ENCODE measurements at places on chromosomes 5 and 9.

- DNase-seq: no peak
Observed at GRCh38 chr5:9547122-9547947, 1.5 kb upstream of the SEMA5A start.

DNA sequence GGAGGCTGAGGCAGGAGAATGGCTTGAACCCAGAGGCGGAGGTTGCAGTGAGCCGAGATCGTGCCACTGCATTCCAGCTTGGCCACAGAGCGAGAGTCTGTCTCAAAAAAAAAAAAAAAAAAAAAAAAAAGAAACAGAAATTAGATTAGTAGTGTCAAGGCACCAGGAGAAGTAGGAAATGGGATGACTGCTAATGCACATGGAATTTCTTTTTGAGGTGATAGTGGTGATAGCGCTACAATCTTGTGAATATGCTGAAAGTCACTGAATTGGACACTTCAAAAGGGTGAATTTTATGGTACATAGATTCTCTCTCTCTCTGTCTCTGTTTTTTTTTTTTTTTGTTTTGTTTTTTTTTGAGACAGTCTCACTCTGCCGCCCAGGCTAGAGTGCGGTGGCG, 42.1 kb upstream of the SUB1 start:
- DNase-seq: no peak

DNA sequence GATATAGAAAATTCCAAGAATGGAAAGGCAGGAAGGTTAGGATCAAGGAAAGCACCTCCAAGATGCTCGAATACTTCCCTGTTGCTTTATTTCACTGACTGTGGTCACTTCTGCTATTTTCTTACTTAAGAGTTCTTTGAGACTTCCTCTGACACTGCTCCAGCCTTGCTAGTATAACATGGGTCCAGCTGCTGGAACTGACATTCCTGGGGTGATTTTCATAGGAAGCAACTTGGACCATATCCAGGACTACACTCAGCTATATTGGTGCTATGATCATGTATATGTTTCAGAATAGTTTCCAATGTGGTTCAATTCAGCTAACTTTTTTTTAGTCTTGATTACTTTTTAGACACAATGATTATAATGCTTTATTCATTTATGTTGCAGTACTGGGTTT, 81.6 kb upstream of the CKMT2 start:
- no peak for DNase-seq

DNA sequence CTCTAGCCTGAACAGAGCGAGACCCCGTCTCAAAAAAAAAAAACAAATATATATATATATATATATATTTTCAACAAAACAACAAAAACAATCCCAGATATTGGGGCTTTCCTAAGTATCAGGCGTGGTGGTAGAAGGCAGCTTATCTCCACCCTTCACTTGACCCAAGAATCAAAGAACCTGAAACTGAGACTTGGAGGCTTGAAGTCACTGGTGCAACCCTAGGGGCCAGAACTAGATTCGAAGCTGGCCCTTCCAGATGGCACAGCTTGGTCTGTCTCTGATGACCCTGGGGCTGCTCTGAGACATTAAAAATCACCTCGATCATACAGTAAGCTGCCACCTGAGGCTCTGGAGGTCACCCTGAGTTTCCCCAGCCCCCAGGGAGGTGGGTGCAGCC, 1.3 kb upstream of the KCNMB1 start:
- DNase-seq: no peak

- DNase-seq: no peak
Observed at GRCh38 chr5:168446983-168447619, 39.2 kb upstream of the RARS1 start.

DNA sequence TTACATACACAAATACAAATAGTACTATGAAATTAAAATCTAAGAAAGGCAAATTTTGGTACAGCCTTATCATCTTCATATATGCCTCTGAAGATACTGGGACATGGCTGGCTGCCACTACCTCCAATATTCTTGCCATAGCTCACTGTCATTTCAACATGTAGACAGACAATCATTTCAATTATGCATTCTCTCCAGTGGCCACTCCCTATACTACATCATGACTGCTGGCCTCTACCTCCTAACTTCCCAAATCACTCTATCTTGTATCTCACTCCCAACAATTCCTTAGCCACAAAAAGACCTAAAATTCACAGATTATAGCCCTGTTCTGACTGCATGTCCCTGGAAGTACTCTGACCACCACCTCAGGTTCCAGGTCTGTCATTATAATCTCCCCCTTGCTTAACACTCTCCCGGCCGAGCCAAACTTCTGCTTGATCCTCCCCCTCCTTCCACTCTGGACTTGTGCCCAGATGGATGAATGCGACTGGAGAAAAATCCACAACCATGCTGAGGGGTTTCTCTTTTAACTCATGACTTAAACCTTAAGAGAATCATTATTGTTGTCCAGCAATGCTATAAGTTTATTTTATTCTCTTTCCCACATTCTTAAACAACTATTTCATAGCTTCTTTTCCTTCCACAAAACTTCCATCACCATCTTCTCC, 225.3 kb upstream of the TLE4 start:
- no peak for DNase-seq

GRCh38 chr5:55918087-55919035, 67.2 kb downstream of the IL31RA start:
- DNase-seq: no peak

DNA sequence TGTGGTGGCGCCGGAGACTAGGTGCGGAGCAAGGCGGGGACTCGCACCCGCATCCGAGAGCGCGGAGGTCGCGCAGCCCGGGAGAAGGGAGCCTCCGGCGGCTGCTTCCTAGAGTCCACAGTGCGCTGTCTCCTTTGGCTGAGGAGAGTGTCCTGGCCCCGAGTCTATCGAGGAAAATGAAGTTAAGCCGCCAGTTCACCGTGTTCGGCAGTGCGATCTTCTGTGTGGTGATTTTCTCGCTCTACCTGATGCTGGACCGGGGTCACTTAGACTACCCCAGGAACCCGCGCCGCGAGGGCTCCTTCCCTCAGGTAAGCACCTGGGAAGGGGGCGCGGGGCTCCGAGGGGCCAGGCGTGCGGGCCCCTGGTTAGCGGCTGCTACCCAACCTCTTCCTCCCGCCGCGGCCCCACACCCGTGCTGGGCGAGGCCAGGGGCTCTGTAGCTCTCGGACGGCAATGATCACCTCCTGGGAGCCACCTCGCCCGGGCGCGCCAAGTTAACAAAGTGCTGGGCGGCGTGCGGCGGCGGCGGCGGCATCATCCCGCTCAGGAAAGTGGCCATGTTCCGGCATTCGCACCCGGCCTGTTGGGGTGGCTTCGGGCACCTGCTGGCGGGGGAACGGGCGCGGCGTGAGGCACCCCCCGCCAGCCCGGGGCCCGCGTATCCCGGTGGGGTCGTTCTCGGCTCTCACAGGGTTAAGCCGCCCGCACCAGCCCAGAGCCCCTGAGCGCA, 681 bp downstream of the MAN2A1 start:
- no peak for DNase-seq

GRCh38 chr9:100590481-100590880, 12.6 kb downstream of the CAVIN4 start:
- no peak for DNase-seq

DNA sequence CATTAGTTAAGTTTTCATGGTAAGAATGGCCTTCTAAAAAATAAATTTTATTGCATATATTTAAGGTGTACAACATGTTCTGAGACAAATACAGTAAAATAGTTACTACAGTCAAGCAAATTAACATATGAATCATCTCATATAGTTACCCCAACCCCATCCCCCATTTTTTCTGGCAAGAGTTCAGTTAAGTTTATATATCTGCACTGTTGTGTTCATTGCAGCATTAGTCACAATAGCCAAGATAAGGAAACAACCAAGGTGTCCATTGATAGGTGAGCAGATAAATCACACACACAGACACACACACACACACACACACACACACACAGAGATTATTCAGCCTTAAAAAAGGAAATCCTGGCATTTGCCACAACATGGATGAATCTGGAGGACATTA, 37.2 kb upstream of the OTULIN start:
- DNase-seq: no peak

DNA sequence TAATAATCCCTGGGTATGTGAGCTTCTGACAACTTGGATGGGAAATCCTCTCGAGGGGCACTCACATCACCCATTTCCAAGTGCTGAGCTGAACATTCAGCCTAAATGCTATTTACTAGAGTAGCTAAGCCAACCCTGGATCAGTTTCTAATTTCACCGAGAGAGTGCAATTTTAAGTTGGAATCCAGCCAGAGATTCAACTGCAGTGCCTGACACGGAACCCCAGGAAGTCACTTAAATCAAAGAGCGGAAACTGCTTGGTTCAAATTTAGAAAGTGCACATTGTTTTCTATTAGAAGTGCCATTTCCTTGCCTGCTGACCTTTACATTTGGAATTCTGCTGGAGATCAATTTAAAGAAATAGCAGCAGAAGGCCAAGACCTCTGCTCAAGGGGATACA, 8.8 kb downstream of the SPRY4 start:
- no peak for DNase-seq

- DNase-seq: no peak
Observed at GRCh38 chr5:6175172-6175854, 203.0 kb downstream of the MED10 start.

- DNase-seq: no peak
Observed at GRCh38 chr9:27054841-27055240, 49.4 kb upstream of the LRRC19 start.

DNA sequence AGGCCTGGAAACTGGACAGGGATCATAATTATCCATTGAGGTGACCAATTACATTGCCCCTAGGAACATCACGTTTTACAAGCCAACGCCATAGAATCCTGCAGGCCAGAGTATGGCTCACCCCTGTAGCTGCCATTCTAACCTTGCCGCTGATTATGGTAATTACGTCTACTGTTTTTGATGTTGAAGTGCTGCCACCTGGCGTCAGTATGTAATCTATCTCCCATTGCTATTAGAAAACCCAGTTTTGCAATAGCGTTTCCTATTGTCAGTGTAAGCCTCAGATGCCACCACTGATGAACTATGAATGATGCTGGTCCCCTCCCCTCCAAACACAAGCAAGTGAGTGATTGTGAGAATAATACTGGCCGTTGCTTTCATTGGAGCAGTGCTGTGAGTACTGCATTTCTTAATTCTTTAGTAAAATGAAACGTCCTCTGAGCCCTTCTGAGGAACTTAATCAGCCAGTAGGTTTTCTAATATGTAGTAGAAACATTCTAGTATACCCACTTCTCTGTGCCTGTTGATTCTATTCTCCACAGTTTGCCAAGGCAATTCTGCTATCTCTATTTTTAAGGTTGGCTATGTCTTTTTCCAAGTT, 100.5 kb upstream of the NMUR2 start:
- peak; percentile 21 for DNase-seq

DNA sequence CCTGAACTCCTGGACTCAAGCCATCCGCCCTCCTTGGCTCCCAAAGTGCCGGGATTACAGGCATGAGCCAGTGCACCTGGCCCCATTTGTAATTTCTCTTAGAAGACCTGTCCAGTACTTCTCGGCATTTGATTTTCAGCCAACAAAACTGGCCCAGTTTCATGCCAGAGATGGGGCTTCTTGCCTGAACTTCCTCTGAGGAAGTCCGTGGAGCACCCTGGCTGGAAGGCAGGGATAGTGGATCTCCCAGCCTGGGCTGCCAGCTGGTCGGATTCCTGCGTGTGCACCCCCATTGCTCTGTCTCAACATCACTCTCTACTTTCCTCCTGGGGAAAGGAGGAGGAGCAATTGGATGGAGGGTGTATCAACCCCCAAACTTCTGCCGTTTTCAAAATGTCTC, 39.0 kb downstream of the FAM78A start:
- DNase-seq: no peak

DNA sequence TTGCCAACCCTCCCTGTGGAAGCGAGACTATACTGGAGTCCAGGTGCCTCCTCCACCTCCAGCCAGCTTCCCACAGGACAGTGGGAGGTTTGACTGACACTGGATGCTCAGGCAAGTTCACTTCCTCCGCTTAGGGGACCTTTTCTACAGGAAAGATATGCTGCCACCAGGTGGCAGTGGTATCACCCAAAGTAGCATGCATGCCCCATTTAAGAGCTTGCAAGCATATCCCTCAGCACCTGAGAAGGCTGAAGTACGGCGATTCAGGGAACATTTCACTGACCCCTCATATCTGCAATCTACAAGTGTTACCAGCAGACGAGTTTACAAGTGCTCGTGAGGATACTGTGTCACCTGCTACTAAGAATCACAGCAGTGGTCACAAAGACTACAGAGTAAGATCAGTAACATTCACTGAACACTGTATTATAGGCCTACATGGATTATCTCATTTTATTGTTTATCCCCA, 75.5 kb downstream of the KLHL3 start:
- peak; percentile 16 for DNase-seq

- no peak for DNase-seq
Observed at GRCh38 chr5:18745988-18746615, 1111.8 kb downstream of the TAF11L14 start.

GRCh38 chr9:122119166-122119521, 26.0 kb upstream of the TTLL11 start:
- no peak for DNase-seq

- DNase-seq: no peak
Observed at GRCh38 chr9:88268886-88269285, 119.4 kb upstream of the SPIN1 start.

GRCh38 chr9:72327631-72328030, 37.4 kb downstream of the ZFAND5 start:
- DNase-seq: no peak

DNA sequence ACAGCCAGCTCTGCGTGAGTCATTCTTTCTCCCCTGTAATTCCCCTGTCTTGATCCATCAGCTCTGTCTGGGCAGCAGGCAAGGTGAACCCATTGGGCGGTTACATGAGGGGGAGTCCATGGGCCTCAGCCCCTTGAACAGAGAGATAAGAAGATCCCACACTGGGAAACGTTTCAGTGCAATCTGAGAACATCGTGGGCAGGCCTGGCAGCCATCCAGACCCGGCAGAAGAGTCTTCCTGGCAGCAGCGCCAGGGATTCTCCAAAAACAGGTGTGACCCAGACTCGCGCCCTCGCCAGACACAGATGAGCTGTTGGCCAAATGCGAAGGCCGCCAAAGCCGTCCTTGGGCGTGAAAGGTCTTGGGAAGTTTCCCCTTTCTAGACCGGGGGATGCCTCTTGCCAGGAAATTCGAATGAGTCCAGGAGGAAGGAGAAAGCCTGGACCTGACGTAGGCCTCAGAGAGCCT, 6.4 kb upstream of the SLC12A7 start:
- no peak for DNase-seq

DNA sequence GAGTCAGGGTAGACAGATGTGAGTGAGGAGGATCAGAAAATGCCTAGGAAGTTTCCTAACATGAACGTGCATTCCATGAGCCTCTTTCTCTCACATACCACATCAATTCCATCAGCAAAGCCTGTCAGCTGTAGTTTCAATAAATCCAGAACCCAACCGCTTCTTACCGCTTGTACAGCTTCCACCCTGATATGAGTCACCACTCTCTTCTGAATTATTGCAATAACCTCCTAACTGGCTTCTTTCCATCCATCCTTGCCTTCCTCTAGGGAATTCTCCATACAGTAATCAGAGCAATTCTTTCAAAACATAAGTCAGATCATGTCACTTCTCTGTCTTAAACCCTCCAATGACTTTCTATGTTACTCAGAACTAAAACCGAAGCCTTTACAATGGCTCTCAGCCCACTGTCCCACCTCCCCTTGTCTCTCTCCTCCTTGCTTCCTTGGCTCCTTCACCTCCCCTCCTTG, 8.1 kb upstream of the RAD23B start:
- no peak for DNase-seq

GRCh38 chr5:54443270-54443669, 12.2 kb upstream of the HSPB3 start:
- DNase-seq: no peak

- no peak for DNase-seq
Observed at GRCh38 chr5:34563931-34564709, 92.0 kb upstream of the RAI14 start.
